ENCODE measurements at places on chromosomes 13 and 19. TPM values are rescaled to one million over a fixed set of nuclear protein-coding genes. Genes with fewer than 3 reads are reported as not detected.

The KBTBD6 gene
- total RNA-seq = 4.2 TPM

The CEACAM16 gene
- not detected for total RNA-seq

The FEM1A gene
- 15.1 TPM for total RNA-seq

The EMP3 gene
- 230 TPM for total RNA-seq

The RFXAP gene
- 1.6 TPM for total RNA-seq

The ZNF583 gene
- 1.0 TPM for total RNA-seq

The COX7A1 gene
- not detected for total RNA-seq

The C13orf46 gene
- 1.5 TPM for total RNA-seq

The ERICH4 gene
- not detected for total RNA-seq

The S1PR5 gene
- 36.9 TPM for total RNA-seq

The MIR17HG gene
- total RNA-seq = 20.3 TPM

The SEMA6B gene
- total RNA-seq = 6.0 TPM

The LGI4 gene
- 0.31 TPM for total RNA-seq

The HCST gene
- 58.1 TPM for total RNA-seq

The CYP4F11 gene
- not detected for total RNA-seq

The TOMM40 gene
- 23.4 TPM for total RNA-seq

The RFPL4A gene
- total RNA-seq = not detected

The ASF1B gene
- total RNA-seq = 0.94 TPM

The ZNF675 gene
- total RNA-seq = 26.6 TPM

The KLF5 gene
- total RNA-seq = 3.0 TPM

The PLVAP gene
- 0.63 TPM for total RNA-seq

The ZNF580 gene
- total RNA-seq = 14.4 TPM

The CEACAM3 gene
- total RNA-seq = 0.52 TPM

The ADGRE1 gene
- total RNA-seq = 15.4 TPM

The CBY2 gene
- total RNA-seq = 0.21 TPM

The PRRG2 gene
- 1.4 TPM for total RNA-seq

The IGFL3 gene
- not detected for total RNA-seq

The TGFBR3L gene
- 0.10 TPM for total RNA-seq
